ENCODE measurements at places on chromosomes 16 and 17. TPM values are rescaled to one million over a fixed set of nuclear protein-coding genes. Genes with fewer than 3 reads are reported as not detected.

KRTAP1-1 gene
- not detected for total RNA-seq

HAS3 gene
- total RNA-seq = 1.4 TPM

CCL3 gene
- total RNA-seq = not detected

SDK2 gene
- total RNA-seq = 38.5 TPM

PIRT gene
- not detected for total RNA-seq

TEX19 gene
- total RNA-seq = not detected

C17orf78 gene
- not detected for total RNA-seq

SLC39A11 gene
- total RNA-seq = 32.8 TPM

NFATC2IP gene
- total RNA-seq = 23.8 TPM

- H3K27me3 ChIP-seq = no peaks in the 10 kb centered on the region
- no peak overlapping the region for H3K27ac ChIP-seq
- peaks cover 14% of the 10 kb centered on the region for H3K4me1 ChIP-seq
- peaks cover 4% of the 10 kb centered on the region for H3K36me3 ChIP-seq
- no peak overlapping the region for H3K4me3 ChIP-seq
Measured at GRCh38 chr17:12659500-12659899, 6.2 kb upstream of the MYOCD start.

DNA sequence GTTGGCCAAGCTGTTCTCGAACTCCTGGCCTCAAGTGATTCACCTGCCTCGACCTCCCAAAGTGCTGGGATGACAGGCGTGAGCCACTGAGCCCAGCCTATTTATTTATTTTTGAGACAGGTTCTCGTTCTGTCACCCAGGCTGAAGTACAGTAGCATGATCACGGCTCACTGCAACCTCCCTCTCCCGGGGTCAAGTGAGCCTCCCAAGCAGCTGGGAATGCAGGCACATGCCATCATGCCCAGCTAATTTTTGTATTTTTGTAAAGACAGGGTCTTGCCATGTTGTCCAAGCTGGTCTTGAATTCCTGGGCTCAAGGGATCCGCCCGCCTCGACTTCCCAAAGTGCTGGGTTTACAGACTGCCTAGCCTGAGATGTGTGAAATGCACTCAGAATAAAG, 10.2 kb upstream of the SEC14L1 start:
- no peaks in the 10 kb centered on the region for H3K27me3 ChIP-seq
- no peak overlapping the region for H3K27ac ChIP-seq
- H3K36me3 ChIP-seq = no peaks in the 10 kb centered on the region
- H3K4me1 ChIP-seq = peaks cover 62% of the 10 kb centered on the region
- no peak for DNase-seq

DNA sequence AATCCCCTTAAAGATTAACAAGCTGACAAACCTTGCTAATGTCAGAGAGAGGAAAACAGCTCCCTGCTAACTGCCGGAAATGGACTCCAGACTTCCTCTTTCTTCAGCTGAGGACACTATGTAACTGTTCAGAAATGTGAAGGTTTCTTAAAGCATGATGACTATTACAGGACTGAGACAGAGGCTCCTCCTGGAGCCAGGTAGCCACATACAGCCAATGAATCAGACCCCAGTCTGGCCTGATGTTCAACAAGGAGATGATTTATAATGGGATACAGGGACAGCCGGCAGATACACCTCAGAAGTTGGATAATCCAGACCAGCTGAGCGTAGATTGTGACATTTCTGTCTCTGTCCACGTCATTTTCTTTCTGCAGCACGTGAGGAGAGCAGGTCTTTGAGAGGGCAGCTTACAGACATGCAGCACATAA, 216.2 kb downstream of the HS3ST3A1 start:
- no peak overlapping the region for H3K4me3 ChIP-seq
- peaks cover 7% of the 10 kb centered on the region for H3K4me1 ChIP-seq

DNA sequence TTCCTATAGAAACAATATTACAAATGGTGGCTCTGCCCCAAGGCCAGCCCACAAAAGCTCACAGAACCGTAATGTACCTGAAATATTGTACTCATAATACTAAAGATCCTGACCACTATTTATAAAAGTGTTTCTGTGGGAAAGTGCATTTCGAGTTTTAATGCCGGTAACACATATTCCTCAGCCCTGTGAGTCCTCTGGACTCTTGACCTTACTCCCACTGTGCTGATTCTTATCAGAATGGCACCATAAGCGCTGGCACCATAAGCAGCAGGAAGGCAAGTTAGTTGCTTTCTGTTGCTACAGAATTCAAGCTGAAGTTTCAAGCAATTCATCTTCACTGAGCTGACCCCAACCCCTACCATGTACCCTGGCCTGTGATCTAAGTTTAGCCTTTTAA, 36.4 kb upstream of the MED13 start:
- no peak for DNase-seq
- H3K4me3 ChIP-seq = no peak overlapping the region
- H3K4me1 ChIP-seq = no peaks in the 10 kb centered on the region
- H3K27me3 ChIP-seq = peaks cover 1% of the 10 kb centered on the region

DNA sequence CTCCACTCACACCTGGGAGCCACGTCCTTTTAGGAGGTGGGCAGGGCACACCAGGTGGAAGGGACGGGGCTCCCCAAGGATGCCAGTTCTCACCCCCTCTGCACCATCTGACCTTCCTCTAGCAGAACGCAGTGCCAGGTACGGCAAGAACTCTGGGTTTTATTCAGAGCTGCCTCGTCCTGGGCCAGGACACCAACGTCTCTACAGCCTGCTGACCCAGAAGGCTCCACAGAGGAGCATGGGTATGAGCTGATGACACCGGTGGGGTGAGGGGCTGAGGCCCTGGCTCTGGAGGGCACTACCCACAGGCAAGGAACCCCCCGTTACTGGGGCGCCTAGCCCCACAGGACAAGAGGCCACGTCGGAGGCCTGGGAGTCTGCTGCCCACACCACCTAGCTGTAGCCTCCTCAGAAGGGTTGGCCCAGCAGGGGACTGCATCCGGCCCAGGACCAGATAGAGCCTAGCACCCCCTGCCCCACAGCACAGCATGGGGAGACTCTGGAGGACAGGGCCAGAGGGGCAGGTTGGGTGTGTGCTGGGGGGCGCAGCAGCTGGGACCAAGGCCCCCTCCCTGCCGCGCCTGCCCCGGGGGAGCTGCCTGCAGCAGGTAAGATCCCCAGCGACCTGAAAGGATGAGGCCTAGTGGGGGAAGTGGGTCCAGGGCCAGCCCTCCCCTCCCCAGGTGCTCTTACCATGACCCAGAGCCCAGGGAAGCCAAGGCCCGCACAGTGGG, 13.9 kb downstream of the BCAR1 start:
- no peaks in the 10 kb centered on the region for H3K27me3 ChIP-seq
- peaks cover 63% of the 10 kb centered on the region for H3K4me1 ChIP-seq
- no peak overlapping the region for H3K4me3 ChIP-seq
- H3K27ac ChIP-seq = peak overlapping the region; percentile 85
- peak; percentile 80 for DNase-seq

DNA sequence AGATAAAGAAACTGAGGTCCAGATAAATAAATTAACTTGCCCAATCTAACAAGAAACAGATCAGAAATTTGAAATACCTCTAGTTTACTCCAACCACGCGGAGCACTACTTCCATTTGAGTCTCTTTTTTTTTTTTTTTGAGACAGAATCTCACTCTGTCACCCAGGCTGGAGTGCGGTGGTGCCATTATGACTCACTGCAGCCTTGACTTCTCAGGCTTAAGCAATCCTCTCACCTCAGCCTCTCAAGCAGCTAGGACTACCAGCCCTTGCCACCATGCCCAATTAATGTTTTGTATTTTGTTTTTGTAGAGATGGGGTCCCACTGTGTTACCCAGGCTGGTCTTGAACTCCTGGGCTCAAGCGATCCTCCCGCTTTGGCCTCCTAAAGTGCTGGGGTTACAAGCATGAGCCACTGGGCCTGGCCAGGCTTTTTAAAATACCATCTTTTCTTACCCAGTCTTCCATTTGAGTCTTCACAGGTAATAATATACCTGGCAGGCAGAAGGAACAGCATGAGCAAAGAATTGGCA, 3.3 kb upstream of the NACA2 start:
- H3K4me3 ChIP-seq = no peak overlapping the region
- H3K4me1 ChIP-seq = no peaks in the 10 kb centered on the region
- no peak overlapping the region for H3K27ac ChIP-seq
- H3K27me3 ChIP-seq = peaks cover 16% of the 10 kb centered on the region

DNA sequence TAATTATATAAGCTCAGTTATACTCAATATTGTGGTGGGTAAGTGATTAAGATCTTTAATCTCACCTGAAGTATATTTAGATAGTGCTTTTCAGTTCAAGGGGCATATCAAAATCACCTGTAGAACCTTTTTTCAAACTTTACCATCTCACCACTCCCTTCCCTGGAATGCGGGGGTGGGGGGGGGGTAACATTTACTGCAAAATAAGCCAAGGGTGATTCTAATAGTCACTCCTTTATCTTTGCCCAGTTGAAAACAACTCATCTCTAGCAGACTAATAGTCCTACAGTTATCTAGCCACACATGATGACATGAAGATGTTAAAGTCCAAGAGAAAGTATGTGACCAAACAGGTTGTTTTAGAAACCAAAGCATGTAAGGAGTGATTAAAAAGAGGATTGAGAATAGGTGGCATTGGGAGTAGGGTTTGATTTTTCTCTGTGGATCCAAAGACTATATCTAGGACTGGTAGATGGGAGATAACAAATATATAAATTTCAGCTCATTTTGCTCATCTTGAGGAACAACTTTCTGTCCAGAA, 21.5 kb downstream of the LPCAT2 start:
- no peaks in the 10 kb centered on the region for H3K36me3 ChIP-seq
- H3K4me1 ChIP-seq = peaks cover 22% of the 10 kb centered on the region
- no peak overlapping the region for H3K4me3 ChIP-seq
- H3K27ac ChIP-seq = no peak overlapping the region
- H3K27me3 ChIP-seq = no peaks in the 10 kb centered on the region
- DNase-seq = no peak

- peaks cover 15% of the 10 kb centered on the region for H3K27me3 ChIP-seq
- H3K27ac ChIP-seq = no peak overlapping the region
- DNase-seq = no peak
- H3K36me3 ChIP-seq = no peaks in the 10 kb centered on the region
Measured at GRCh38 chr17:38338053-38338452, 5.7 kb downstream of the GPR179 start.

- H3K4me3 ChIP-seq = no peak overlapping the region
- H3K27ac ChIP-seq = no peak overlapping the region
- peaks cover 23% of the 10 kb centered on the region for H3K36me3 ChIP-seq
- no peaks in the 10 kb centered on the region for H3K27me3 ChIP-seq
- DNase-seq = no peak
Measured at GRCh38 chr16:67632415-67633172, 12.3 kb upstream of the CARMIL2 start.

DNA sequence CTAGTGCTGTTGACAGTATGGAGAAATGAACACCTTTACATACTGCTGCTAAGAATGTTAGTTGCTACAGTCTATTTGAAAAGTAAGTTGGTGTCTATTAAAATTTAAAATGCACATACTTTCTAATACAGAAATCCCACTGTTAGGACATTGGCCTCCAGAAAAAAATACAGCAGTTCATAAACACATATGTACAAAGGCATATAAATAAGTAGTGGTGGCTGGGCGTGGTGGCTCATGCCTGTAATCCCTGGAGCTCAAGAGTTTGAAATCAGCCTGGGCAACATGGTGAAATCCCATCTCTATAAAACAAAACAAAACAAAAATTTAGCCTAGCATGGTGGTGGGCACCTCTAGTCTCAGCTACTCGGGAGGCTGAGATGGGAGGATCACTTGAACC, 13.1 kb downstream of the DCAF7 start:
- peaks cover 6% of the 10 kb centered on the region for H3K4me1 ChIP-seq
- H3K27me3 ChIP-seq = no peaks in the 10 kb centered on the region
- no peak for DNase-seq
- H3K36me3 ChIP-seq = no peaks in the 10 kb centered on the region
- no peak overlapping the region for H3K27ac ChIP-seq

DNA sequence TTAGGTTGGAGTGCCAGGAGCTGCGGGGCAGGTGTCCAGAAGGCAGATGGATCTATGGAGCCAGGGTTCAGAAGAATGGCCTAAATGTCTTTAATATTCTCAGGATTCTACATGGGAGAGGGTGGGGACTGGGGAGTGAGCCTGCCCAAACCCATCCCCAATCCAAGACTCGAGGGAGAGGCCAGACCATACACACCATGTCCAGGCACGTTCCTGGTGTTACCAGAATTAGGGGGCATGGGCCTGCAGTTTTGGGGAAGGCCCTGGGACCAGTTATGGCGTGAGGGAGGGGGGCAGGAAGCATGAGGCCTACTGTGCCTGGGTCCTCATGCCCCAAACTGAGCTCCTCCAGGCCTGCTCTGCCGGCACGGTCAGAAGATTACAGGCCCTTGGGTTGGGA, 1.9 kb downstream of the TAX1BP3 start:
- H3K4me1 ChIP-seq = peaks cover 37% of the 10 kb centered on the region
- peak overlapping the region; percentile 91 for H3K4me3 ChIP-seq
- H3K27ac ChIP-seq = peak overlapping the region; percentile 92
- H3K27me3 ChIP-seq = no peaks in the 10 kb centered on the region

- H3K4me3 ChIP-seq = no peak overlapping the region
- no peak overlapping the region for H3K27ac ChIP-seq
- no peaks in the 10 kb centered on the region for H3K4me1 ChIP-seq
- H3K27me3 ChIP-seq = no peaks in the 10 kb centered on the region
- H3K36me3 ChIP-seq = peaks cover 10% of the 10 kb centered on the region
Measured at GRCh38 chr17:66764506-66764905, 70.4 kb upstream of the CACNG5 start.

- H3K27ac ChIP-seq = no peak overlapping the region
- no peaks in the 10 kb centered on the region for H3K4me1 ChIP-seq
- no peak overlapping the region for H3K4me3 ChIP-seq
- H3K36me3 ChIP-seq = no peaks in the 10 kb centered on the region
Measured at GRCh38 chr16:28898942-28899341, 20.7 kb downstream of the ATP2A1 start.

DNA sequence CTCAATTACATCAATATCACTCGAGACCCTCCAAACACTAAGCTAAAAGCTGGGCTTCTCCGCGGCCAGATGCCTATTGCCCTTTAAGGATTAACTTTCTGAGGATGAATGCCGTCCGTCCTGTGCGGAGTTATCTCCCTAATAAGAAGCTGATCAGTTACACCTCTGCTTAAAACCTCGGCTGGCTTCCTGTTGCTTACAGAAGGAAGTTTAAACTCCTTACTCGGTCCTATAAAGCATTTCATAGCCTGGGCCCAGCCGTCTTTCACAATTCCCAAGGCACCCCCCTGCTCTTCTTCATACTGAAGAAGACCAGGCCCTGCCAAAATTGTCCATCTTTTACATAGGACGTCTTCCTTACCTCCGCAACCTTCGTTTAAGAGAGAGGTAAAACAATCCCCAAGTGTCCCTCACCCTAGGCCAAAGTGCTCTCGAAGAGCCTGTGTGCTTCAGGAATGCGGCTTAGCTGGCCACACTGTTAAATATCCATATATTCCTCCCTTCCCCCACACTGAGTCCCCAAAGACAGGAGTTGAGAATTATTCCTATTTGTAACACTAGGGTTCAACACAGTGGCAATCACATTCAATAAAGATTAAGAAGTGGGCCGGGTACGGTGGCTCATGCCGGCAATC, 112.6 kb upstream of the IRX5 start:
- DNase-seq = no peak
- no peak overlapping the region for H3K27ac ChIP-seq
- no peak overlapping the region for H3K4me3 ChIP-seq
- no peaks in the 10 kb centered on the region for H3K36me3 ChIP-seq
- H3K27me3 ChIP-seq = peaks cover 13% of the 10 kb centered on the region
